ENCODE measurements at places on chromosomes 1 and 21.

- DNase-seq = no peak
Observed at GRCh38 chr1:106754957-106755356, 301.5 kb upstream of the PRMT6 start.

DNA sequence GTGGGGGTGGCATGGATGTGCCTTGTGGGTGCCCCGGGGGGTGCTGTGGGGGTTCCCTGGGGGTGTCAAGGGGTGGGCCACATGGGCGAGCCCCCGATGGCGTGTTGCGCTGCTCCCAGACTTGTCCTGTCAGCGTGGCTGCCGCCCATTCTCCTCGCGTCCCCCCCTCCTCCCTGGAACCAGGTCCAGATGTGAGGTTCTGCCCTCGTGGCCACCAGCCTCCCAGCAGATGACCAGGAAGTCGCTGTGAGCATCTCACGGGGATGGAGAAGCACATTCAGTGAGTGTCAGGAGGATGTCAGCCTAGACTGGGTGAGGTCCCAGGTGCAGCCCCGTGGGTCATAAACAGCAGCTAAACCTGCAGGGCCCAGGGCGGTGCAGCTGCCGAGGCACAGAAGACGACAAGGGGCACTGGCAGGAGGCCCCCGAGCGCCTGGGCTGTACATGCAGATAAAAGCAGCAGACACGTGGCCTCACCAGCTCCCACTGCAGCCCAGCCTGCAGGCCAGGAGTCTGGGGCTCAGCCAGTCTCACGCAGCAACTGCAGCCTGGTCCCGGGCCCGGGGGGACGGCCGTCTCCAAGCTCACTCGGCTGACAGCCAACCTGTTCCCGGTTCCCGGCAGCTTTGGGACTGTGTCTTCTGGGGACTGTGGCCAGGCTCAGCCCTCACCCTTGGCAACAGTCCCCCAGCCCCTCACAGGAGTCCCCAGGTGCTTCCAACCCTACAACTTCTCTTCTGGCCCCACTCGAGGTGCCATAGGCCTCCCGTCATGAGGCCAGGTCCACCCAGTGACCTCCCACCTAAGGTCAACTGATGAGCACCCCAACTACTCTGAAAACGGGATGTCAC, 17.5 kb upstream of the COL6A2 start:
- no peak for DNase-seq

DNA sequence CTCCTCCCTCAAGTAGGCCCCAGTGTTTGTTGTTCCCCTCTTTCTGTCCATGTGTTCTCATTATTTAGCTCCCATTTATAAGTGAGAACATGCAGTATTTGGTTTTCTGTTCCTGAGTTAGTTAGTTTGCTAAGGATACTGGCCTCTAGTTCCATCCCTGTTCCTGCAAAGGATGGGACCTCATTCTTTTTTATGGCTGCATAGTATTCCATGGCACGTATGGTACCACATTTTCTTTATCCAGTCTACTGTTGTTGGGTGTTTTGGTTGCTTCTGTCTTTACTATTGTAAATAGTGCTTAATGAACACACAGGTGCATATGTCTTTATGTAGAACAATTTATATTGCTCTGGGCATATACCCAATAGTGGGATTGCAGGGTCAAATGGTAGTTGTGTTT, 232.9 kb downstream of the TPR start:
- no peak for DNase-seq

GRCh38 chr21:29490016-29490415, 191.3 kb downstream of the BACH1 start:
- DNase-seq = no peak

DNA sequence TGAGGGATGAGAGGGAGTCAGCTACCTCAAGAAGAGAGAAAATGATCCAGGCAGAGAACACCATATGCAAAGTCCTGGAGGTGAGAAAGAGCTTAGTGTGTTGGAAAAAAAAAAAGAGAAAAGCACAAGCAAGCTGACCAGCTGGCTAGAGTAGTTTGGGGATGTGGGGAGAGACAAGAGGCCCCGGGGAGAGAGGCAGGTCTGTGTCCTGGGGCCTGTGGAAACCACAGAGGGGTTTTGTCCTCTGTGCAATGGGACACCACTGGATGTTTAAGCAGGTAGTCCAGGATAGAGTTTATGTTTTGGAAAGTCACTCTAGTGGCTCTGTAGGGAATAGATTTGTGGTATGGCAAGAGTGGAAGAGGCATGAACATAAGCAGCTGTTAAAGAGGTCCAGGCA, 14.4 kb upstream of the CHI3L1 start:
- no peak for DNase-seq

GRCh38 chr1:23224739-23225648, 7.7 kb upstream of the HTR1D start:
- no peak for DNase-seq

GRCh38 chr1:226525750-226526149, 22.8 kb upstream of the STUM start:
- DNase-seq = no peak

DNA sequence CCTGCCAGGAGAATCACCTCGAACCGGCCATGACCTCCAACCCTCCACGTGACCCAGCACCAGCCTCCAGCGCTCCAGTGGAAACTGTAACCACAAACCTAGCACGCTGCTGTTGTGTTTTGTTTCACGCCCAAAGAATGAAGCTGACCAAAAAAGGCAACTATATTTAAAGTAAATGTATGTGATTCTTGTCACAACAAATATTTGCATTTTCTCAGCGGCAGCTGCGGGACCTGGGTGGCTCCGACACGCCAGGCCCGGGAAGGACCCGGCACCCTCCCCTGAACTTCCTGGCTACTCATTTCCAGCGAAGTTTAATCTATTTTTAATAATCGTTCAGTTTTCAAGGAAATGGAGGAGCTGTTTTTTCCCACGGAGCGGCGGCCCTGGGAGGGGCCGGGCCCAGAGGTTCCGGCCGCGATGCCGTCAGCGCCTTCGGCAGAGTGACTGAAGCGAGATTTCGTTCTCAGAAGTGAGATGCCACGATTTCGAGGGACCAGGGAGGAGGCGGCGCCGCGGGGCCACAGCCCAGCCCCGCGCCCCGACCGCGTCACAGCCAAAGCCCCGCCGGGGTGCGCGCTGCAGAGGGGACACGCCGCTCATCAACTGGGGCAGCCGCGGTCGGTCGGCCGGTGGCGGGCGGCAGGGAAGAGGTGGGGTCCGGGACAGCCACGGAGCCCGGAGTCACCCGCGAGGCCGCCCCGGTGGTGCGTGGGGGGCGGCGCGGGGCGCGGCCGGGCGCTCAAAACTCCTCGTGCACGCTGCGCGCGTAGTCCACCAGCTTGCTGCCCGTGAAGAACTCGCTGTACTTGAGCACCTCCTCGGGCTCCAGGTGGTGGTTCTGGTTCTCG, 3.0 kb upstream of the TNFRSF4 start:
- no peak for DNase-seq

- DNase-seq = no peak
Observed at GRCh38 chr1:216015116-216015515, 408.1 kb downstream of the USH2A start.

- no peak for DNase-seq
Observed at GRCh38 chr1:172356620-172357019, 63.9 kb upstream of the C1orf105 start.

GRCh38 chr1:109931189-109931731, 20.6 kb downstream of the CSF1 start:
- no peak for DNase-seq

DNA sequence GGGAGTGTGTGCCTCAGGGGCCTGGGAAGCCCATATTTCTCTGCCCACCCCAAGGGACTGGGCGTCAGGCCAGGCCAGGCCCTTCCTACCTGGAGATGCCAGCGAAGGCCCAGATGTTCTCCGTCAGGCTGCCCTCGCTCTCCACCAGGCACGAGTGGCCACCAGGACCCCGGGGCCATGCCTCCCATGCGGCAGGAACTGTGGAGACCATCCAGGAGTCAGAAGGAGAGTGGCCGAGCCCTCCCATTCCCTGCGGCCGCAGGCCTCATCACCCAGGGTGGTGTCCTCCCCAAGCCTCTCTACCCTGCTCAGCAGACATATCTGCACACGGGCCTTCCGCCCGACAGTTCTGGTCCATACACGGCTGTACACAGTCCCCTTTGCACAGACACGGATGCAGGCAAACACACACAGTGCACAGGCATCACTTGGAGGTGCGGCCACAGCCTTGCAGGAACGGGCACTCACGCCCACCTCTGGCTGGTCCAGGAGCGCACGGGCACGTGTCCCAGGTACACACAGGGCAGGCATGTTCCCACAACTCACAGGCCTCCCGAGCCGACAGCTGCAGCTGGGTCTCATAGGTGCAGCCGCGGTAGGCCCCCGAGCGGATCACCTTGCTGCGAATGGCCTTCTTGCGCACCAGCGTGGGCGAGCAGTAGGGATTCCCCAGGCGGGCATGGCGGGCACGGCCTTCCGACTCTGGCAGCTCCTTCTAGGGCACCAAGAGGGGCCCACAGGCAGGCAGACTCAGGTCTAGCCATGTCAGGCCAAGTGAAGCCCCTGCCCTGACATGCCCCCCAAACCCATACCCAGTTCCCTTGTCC, 5.9 kb upstream of the KIF17 start:
- DNase-seq = no peak

DNA sequence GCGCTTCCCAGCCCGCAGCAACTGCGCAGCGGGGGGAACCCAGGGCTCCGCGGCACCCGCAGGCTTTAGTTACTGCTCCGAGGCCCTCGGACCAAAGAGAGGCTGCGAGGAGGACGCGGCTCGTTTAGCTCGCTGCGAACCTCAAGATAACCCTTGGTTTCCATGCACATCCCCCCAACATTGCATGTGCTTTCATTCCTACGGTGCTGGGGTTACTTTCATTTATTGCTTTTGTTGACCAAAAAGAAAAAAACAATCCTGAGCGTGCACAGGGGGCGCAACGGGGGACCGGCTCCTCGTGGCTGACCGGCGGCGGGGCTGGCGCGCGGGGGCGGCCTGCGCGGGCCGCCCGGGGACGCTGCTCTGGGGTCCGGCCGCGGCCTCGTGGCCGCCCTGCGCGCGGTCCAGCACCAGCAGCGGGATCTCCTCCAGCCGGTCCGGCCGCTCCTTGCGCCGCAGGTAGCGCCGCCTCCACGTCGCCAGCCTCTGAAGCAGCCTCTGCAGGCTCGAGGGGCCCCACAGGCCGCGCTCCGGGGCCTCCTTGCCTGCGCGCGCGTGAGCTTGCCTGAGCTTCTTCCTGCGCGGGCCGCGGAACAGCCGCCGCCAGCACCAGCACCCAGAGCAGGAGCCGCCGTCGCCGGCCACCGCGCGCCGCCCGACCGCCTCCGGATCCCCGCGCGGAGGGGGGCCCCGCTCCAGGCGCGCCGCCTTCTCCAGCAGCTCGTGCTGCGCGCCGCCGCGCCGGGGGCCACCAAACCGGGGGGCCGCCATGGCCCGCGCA, 77.4 kb downstream of the DESI2 start:
- DNase-seq = no peak

- DNase-seq = no peak
Observed at GRCh38 chr21:15676935-15677334, 52.8 kb upstream of the USP25 start.

- DNase-seq = no peak
Observed at GRCh38 chr1:228453614-228454013, 33.6 kb upstream of the RNF187 start.

GRCh38 chr1:161747801-161748200, 1.8 kb upstream of the DUSP12 start:
- DNase-seq = no peak

GRCh38 chr1:2639607-2640521, 7.0 kb upstream of the MMEL1 start:
- DNase-seq = no peak

- no peak for DNase-seq
Observed at GRCh38 chr1:205472737-205473441, 17.0 kb upstream of the BLACAT1 start.

GRCh38 chr1:64163970-64164369, 39.5 kb upstream of the UBE2U start:
- no peak for DNase-seq

- DNase-seq = no peak
Observed at GRCh38 chr1:170360601-170361000, 171.4 kb upstream of the GORAB start.

GRCh38 chr1:114668784-114669561, 876 bp downstream of the DENND2C start:
- no peak for DNase-seq

DNA sequence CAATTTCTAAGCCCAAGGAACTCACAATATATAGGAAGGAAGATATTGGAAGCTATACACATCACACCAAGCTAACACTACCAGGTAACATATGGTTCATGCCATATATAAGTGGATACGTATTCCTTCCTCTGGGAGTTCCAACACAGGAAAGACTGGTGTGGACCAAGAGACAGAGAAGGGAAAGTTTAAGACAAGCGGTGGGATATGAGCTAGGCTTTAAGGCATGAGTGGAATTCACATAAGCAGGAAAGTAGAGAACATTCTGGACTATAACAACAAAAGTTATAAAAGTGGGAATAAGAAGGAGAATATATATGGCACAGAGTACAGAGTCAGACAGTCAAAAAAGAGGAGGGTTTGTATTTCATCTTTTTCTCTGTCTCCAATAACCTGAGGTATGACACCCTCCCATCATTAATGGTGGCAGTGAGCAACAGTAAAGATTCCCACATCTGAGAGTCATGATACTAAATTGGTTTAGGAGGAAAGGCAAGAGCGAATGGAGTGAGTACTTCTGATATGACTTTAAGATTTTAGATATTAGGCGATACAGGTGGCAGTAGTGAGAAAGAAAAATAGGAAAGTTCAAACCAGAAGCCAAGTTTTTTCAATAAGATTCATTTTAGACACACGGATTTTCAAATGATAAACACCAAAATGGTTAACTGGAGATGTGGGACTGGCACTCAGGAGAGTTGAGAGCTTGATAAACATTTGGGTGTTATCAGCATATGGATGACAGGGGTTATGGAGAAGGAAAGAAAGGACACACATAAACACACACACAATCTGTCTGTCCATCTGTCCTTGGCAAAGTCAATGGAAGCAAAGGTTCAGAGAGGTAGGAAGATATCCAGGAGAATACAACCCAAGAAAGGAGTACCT, 87.4 kb upstream of the TTC39A start:
- DNase-seq = no peak

GRCh38 chr21:28550057-28550825, 442.4 kb downstream of the LTN1 start:
- no peak for DNase-seq

DNA sequence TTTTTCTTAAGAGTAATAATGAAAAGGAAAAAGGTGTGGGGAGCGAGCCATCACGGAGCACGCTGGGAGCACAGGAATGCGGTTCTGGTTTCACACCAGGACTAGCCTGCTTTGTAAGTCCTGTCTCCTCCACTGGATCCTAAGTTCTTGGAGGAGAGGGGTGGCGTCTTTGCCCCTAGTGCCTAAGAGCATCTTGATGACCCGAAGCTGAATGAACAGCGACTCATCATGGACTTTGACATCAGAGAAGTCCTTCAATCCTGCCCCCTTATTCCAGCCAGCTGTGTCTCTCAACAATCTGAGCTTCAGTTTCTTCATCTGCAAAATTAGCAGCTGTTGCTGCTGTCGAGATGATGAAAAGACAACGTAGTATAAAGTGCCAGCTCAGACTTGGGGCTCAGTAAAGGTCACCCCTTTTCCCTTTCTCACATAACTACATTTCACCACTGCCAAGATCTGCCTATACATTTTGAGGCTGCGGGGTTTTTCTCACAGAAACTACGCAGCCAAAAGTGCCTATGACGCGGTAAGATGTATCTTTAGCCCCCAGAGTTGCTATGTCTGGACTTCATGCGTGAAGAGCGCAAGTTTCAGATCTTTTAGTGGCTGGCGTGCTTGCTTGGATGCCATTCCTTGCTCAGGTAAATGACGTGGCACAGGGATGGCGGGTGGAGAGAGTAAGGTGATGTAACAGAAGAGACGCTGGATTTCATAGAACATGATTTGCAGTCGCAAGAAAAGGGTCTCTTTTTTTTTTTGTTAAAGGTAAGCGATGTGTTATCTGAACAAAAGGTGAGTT, 4.9 kb upstream of the PRDM2 start:
- DNase-seq = no peak
